ENCODE measurements at places on chromosomes 4 and X. TPM values are rescaled to one million over a fixed set of nuclear protein-coding genes. Genes with fewer than 3 reads are reported as not detected.

The SOD3 gene
- total RNA-seq: 3.4 TPM

The PALLD gene
- 70.1 TPM for total RNA-seq

The TLR8 gene
- 0.32 TPM for total RNA-seq

GRCh38 chr4:24856586-24856985 is 56.3 kb downstream of the CCDC149 start:
- no peak for ATAC-seq

- no peak for ATAC-seq
Observed at GRCh38 chrX:133374874-133375387, 40.4 kb downstream of the GPC4 start.
